Body of pancreas (tissue), 4 donors: ENCODE measurements at places on chromosomes 11 and 22. TPM values are rescaled to one million over a fixed set of nuclear protein-coding genes. Genes with fewer than 3 reads are reported as not detected.

Gene NXPE2
- not detected for total RNA-seq

- no peak for DNase-seq
Observed at GRCh38 chr11:44737245-44738085, 10.7 kb downstream of the TSPAN18 start.

DNA sequence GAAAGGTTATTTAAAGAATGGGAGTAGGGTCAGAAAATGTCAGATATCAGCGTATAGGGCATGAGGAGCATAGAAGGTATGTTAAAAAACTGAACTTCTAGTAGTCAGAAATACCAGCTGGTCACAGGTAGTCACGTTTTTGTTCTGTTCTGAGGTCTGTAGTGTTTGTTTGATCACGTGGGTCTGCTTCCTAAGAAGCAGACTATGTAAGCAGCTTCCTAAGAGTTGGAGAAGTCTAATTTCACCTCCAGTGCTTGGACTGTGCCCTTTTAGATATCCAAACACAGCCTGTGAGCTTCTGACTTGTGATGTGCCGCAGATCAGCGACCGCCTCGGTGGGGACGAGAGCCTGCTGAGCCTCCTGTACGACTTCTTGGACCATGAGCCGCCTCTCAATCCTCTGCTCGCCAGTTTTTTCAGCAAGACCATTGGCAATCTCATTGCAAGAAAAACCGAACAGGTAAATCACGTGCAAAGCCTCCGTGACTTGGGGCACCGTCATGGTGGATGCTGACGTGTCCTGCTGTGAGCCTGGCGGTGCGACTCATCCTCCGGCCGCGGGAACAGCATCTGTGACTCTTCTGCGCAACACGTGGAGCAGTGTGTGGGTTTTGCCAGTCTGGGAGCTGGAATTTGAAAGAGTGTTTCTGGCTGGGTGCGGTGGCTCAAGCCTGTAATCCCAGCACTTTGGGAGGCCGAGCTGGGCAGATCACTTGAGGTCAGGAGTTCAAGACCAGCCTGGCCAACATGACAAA, 63.5 kb downstream of the PPP6R2 start:
- DNase-seq: no peak

- DNase-seq: no peak
Observed at GRCh38 chr11:64357904-64358535, 942 bp upstream of the RPS6KA4 start.

GRCh38 chr11:78656984-78657383, 82.3 kb upstream of the NARS2 start:
- DNase-seq: no peak
